EH (cell line): ENCODE measurements at places on chromosomes 3 and 15.

- DNase-seq = peak; percentile 73
Measured at GRCh38 chr3:187616307-187616972, 53.8 kb downstream of the SST start.

DNA sequence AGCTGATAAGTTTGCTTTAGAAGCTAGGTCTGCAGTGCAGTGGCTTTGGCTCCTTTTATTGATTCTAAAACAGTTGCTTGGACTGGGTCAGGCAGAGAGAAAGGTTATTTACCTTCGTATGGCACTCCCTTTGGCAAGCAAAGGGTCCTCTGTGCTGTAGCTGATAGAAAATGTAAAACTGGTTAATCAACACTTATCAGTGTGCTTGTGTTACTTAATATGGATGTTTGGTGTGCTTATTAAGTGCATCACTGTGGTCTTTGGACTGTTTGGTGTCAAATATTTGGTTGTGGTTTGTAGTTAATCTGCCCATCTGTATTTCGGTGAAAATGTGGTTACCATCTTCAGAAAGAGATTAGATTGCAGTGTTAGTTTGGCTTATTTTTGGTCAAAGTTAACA lies 16.0 kb downstream of the UBE2E2 start:
- peak; percentile 27 for DNase-seq

GRCh38 chr3:71319771-71320170 lies 263.8 kb downstream of the FOXP1 start:
- DNase-seq = no peak

DNA sequence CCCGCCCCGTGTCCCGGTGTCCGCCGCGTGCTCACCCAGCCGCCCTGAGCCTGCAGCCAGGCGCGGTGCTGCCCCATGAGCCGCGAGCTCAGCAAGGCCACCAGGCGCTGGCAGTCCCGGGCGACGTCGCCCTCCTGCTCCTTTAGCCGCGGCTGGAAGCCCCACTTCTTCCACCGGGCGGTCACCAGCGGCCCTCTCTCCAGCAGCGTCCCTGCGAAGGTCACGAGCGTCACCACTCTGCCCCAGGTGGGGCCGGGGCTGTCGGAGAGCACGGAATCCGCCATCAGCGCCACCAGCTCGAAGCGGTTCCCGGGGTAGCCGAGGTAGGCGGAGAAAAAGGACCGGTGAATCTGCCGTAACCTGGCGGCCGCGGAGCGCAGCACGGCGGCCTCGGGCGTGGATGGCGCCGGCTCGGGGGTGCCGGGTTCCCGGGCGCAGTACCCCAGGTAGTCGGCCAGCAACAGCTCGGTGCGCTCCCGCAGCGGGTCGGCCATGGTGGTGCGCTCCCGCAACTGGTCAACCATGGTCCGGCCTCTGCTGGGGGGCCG lies 298 bp downstream of the BCL2L10 start:
- DNase-seq = peak; percentile 31

DNA sequence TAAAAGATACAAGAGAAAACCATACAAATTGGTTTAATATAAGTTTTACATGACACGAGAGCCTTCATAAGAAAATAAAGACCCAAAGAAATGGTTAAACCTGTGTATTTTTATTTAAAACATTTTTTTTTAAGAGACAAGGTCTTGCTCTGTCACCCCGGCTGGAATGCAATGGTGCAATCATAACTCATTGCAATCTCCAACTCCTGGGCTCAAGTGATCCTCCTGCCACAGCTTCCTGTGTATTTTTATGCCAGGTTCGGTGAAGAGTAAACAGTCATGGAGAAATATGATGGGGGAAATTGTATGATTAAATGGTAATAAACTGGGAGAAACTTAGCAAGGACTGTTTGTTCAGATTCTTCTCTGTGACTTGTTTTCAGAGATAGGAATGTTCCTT lies 441.0 kb downstream of the TUSC7 start:
- DNase-seq = peak; percentile 42

DNA sequence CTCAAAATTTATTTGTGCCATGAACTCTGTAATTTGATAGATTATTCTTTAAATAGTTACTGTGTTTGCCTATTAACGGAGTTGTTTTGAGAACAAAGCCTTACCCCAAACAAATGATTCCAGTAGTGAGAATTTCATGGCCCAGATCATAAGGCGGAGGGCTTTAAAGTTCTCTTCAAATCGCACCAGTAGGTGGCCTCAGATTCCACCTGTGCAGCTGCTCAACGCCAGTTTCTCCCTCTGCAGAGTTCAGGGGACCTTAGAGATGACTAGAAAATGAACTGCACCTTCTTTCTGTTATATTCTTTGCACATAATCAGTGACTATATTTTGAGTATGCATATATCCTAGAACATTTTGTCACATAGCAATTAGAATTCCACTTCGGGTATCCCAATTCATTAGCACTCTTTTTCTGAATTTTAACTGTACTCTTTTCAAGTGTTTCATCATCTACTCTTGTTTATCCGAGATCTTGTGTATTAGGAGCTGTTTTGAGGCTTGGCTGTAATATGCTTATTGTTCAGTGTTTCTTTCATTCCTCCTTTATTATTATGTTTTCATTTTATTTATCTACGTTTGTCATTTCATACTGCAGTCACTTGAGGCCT lies 232.6 kb upstream of the CHRM5 start:
- DNase-seq = peak; percentile 37

DNA sequence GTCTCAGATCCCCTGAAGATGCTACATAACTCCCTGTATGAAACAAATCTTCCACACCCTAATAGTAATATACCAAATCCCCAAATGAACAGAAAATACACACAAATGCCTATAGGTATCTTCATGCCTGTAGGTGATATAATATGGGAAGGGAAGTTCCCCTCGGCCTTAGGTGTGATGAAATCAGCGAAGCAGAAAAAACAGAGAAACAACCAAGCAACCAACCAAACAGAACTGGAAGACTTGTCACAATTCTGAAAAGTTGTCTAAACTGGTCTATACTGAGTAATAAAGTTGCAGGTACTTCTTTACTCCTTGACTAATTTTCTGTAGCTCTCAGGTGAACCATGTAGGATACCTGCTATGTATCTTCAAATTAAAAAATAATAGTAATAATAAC lies 82.2 kb upstream of the SATB1 start:
- DNase-seq = no peak

DNA sequence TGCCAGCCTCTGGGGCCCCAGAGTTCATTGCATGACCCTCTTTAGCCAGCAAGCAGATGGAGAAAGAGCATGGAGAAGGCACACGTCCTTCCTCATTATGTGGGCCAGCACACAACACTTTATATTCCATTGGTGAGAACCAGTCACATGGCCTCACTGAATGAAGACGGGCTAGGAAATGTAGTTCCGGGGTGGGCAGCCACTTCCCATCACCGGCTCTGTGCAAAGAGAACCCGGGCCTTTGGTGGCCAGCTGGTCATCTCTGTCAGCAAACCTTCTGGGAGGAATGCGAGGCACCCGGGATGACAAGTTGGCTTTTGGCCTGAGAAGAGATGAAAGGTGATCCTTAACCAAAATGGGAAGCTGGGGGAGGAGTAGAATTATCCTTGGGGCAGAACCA lies 90.2 kb upstream of the VGLL4 start:
- DNase-seq = no peak

DNA sequence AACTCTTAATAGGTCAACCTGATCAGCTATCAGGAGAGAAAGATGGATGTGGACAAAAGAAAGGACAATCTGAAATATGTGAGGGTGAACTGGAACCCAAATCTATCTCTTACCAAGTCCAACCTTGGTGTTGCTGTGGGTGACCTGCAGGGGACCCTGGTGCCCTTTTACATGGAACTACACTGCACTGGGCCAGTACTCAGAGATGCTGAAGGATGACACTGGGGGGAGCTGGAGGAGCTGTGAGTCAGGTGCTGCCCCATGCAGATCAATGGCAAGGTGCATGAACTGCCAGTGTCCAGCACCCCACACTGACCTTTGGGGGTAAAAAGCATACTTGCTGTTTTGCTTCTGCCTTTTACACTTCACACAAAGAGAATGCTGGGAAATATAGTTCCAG lies 55.6 kb upstream of the TBC1D5 start:
- no peak for DNase-seq

DNA sequence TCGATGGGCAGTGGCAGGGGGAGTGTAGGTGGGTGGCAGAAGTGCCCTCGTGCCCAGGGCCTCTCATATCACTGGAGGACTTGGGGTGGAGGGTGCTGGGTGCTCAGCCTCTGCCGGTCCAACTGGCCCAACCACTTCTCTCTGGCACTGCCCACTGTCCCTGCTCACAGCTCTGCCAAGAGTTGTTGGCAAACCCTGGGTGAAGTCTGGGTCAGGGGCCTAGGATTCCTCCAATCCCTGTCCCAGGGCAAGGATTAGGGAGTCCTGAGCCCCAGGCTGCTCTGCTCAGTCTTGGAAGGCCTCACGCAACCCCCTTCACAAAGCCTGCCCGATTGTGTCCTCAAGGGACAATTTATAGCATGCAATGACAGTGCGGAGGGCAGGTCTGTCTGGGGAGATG lies 5.2 kb upstream of the PRKCD start:
- no peak for DNase-seq

- peak; percentile 68 for DNase-seq
Measured at GRCh38 chr3:24363242-24363641, 131.4 kb downstream of the THRB start.

GRCh38 chr3:134677987-134678308 lies 27.1 kb upstream of the KY start:
- no peak for DNase-seq

- no peak for DNase-seq
Measured at GRCh38 chr3:51585197-51585596, 46.7 kb downstream of the RAD54L2 start.
